ENCODE measurements at places on chromosomes 1 and 21.
A peak's percentile ranks its signal among the peaks of the same experiment; 100 is the strongest.

GRCh38 chr1:155182052-155182550 lies 8.5 kb downstream of the TRIM46 start:
- no peak for DNase-seq

DNA sequence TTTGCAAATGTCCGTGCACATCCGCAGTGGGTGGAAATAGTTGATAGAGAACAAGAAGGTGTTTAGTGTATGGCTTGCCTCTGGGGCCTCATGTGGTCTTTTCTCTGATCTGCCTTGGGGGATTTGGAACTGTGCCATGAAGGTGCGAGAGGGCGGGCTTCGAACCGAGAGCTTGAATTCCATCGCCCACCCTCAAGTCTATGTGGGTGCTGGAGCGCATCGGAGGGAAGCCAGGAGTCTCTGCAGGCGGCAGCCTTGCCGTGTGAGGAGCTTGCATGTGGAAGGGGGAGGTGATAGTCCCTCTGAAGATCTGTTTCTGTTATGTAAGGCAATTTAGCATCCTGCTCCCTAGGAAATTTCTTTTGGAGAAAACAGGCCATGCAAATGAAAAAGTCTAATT lies 119.6 kb downstream of the HUNK start:
- no peak for DNase-seq

GRCh38 chr1:93078638-93078985 lies 471 bp upstream of the MTF2 start:
- no peak for DNase-seq

GRCh38 chr1:114355240-114355639 lies 155.8 kb downstream of the TRIM33 start:
- no peak for DNase-seq

- DNase-seq: no peak
Measured at GRCh38 chr21:14722841-14723483, 176.8 kb upstream of the SAMSN1 start.

- DNase-seq: no peak
Measured at GRCh38 chr1:225755671-225756319, 21.8 kb upstream of the SRP9 start.

- no peak for DNase-seq
Measured at GRCh38 chr1:21508580-21509350, 458 bp upstream of the ALPL start.

DNA sequence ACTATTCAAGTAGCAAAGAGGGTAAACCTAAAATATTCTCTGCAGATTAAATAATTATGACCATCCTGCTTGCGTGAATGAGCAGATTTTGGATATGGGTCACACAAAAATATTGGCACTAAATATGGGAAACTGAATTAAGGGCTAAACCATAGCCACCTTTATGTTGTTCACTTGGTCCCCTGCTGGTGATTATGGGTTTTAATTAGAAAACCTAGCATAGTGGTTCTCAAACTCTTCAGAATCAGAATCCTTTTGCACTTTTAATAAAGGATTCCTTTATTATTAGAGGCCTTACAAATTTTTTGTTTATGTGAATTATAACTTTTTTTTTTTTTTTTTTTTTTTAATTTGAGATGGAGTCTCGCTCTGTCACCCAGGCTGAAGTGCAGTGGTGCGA lies 38.5 kb upstream of the ZNHIT6 start:
- DNase-seq: no peak

DNA sequence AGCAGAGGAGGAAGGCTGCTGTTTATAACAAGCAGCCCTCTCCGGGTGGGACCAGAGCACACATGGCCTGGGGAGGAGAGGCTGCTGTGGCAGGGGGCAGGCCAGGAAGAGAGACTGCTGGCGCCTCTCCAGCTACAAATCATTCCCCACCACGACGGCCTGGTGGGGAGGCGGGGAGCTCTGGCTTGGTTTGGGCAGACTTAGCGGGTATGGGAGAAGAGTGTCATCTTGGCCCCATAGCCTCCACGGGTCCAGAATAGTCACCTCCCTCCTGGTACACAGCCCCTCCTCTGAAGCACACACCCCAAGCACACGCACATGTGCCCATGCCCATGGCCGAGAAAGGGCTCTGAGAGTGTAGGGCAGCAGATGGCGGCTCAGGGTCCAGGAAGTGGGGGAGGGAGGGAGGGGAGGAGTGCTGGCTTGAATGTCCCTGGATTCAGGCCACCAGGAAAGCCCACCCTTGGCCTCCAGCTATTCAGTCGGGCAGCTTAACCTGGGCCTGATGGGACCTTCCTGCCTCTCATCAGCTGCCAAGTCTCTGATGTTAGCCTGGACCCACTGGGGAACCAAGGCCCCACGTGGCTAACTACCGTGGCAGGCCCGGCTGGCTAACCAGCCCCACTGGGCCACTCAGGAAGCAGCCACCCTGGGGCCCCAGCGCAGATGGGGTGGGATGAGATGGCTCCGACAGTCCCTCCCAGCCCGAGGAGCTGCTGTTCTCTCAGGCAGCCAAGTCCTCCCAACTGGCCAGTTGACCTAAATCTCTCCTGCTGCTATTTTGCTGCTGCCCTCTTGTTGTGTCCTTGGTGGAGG lies 10.9 kb downstream of the LRP8 start:
- DNase-seq: no peak

- DNase-seq: no peak
Measured at GRCh38 chr1:238475712-238476111, 585.0 kb upstream of the ZP4 start.

DNA sequence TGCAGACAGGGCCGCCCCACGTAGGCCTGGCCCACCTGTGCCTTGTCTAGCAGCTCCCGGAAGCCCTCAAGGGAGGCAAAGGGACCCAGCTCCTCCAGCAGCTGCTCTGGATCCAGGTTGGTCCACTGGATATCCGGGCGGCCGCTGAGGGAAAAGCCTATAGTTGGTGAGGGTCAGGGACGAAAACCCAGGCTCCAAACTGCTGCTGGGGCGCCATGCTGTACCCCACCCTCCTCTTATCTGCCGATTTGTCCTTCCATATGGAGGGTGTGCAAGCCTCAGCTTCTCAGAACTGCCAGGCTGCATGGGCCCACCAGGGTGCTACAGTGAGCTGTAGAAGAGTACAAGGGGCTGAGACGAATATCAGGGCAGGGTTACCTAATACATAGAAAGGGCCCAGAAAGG lies 12.2 kb downstream of the PTCH2 start:
- no peak for DNase-seq

GRCh38 chr1:68322837-68323687 lies 90.7 kb upstream of the WLS start:
- no peak for DNase-seq

- no peak for DNase-seq
Measured at GRCh38 chr1:230186874-230187273, 119.8 kb downstream of the GALNT2 start.

DNA sequence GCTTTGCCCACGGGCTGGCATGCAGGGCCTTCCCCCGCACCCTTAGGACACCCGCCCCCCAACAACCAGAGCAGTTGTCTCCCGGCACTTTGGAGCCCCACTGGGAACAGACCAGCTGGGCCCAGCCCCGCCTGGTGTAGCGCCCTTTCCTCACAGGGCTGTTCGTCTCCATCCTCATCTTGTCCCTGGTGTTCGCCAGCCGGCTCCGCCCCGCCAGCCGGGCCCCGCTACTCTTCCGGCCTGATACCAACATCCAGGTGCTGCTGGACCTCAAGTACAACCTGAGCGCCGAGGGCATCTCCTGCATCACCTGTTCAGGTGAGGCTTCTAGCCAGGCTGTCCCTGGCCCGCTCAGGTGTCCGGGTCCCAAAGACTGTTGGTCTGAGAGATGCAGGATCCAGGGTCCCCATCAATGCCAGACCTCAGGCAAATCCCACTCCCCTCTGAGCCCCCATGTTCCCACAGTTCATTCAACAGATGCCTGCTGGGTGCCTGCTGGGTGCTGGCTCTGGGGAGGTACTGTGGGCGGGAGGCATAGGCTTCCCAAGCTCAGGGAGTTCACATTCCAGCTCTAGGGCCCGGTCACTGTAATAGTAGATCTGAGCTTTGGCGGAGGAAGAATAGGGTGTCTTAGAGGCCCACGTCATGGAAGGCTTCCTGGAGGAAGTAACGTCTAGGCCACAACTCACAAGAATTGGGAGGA lies 41.7 kb downstream of the DISP3 start:
- no peak for DNase-seq

- no peak for DNase-seq
Measured at GRCh38 chr1:89191314-89191713, 7.4 kb downstream of the GBP4 start.

- no peak for DNase-seq
Measured at GRCh38 chr1:95207223-95207935, 26.6 kb upstream of the RWDD3 start.

DNA sequence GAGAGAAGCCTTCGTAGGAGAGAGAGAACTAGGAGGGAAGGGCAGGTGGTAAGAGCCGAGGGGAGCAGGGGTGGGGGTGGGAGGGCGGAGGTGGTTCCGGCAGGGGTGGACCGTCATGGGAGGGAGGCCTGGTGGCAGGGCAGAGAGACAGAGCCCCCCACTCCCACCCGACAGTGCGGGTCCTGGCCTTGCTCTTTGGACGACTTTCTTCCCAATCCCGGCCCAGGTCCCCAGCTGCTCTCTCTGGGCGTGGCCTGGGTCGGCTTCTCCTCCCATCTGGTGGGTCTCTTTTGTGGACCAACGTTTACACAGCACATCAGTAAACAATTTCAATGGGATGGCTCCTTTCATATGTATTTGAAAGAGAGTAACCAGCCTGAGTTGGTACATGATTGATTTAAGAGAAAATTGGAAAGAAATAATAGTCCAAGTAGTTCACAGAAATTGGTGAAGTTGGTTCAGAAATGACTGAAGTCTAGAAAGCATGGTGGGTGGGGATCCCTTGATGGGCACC lies 56.9 kb downstream of the LDLRAD2 start:
- DNase-seq: no peak

GRCh38 chr1:109890115-109890953 lies 20.3 kb upstream of the CSF1 start:
- no peak for DNase-seq

GRCh38 chr1:176858433-176858916 lies 306.0 kb downstream of the ASTN1 start:
- no peak for DNase-seq

GRCh38 chr1:151718011-151718431 lies 1.4 kb upstream of the CELF3 start:
- DNase-seq: no peak

- DNase-seq: no peak
Measured at GRCh38 chr1:224098007-224098406, 15.9 kb upstream of the FBXO28 start.

- DNase-seq: peak; percentile 64
Measured at GRCh38 chr1:153946622-153947241, at the start of gene DENND4B. Gene DENND4B (minus strand): TSS chr1:153946718. CDS start chr1:153944374, 2,344 bp downstream.

DNA sequence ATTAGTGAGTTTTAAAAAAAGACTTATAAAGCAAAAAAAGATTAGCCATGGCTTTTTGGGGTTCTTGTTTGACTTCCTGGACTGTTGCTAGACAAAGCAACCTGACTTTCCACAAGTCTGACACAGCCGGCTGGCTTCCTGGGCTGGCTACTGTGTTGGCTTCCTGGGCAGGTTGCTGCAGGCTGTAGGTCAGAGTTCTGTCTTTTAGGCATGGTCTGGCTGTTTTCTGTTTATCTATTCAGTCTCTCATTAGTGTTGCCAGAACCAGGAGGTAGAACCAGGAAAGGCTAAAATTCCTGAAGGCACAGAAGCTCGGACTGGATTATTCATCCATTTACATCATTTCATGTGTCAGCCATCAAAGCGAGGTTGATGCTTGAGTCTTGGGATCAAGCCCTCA lies 88.6 kb upstream of the SLC35F3 start:
- no peak for DNase-seq

GRCh38 chr21:41207401-41208375 lies 39.7 kb downstream of the BACE2 start:
- DNase-seq: no peak

- DNase-seq: no peak
Measured at GRCh38 chr1:2135441-2135841, 59.1 kb downstream of the FAAP20 start.

DNA sequence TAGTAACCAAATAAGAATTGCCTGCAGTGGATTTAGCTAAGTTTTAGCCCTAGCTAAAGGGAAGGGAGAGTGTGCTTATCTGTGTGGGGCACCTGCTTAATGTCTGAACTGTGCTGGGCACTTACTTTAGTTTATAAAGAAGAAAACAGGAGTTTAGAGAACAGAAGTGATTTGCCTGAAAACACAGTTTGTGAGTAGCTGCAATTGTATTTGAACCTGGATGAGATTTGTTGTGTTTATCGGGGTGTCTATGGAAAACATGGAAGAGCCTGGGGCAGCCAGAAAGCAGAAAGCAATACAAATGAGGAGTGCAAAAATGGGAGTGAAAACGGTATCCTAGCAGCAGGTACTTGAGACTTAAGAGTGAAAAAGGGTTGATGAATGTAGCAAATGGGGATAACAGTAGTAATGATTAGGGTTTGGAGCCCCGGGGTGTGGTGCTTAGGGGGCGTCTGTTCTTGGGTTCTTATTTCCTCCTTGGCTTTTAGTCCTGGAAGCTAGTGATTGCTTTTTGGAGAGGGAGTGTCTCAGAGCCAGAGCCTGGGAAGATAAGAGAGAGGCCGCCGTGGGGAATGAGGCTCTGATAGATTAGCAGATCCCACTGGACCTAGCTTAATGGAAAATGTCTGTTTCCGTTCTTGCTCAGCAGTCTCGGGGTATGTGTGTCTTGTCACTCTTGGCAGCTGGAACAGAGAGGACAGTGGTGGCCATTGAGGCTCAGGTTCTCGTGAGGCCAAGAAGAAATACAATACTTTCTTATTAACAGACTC lies 5.6 kb downstream of the PRCC start:
- no peak for DNase-seq

DNA sequence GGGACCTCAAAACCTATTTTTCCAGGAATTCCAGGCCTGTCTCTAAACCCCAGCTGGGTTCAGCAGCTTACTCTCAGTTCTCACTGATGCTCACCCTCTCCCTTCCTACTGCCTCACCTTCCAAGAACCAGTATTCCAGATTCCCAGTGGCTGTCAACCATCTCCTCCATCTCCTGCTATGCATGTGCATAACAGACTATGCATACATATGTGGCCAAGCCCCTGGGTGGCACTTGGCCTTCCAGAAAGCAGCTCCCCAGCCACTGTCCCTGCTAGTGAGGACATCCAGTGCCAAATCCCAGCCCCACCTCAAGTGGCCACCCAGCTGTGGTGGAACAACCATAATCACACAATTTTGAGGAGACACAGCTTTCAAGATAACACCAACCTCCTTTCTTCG lies 475.7 kb upstream of the PKN2 start:
- DNase-seq: no peak

GRCh38 chr1:77672374-77672773 lies 10.1 kb downstream of the ZZZ3 start:
- no peak for DNase-seq
